ENCODE measurements at places on chromosomes 3 and 15.

DNA sequence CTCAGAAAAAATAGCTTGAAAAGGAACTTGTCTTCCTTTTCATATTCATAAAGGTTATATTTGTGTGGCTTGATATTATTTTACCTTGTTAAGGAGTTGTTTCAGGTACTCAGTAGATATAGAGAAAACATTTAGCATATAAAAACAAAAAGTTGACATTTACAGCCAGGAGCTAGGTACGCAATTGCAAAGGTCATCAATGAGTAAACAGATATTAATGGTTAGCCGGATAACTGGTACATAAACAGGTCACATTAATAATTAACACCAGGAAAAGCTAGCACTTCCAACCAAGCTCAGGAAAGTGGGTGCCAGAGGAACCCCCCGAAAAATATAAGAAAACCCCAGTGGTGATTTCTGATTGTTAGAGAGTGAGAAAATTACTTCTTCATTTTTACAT is 146.6 kb upstream of the NR2F2 start:
- peaks cover 21% of the 10 kb centered on the region for H3K4me1 ChIP-seq
- H3K4me3 ChIP-seq, result no peak overlapping the region
- H3K27me3 ChIP-seq, result no peaks in the 10 kb centered on the region
- H3K36me3 ChIP-seq, result no peaks in the 10 kb centered on the region

DNA sequence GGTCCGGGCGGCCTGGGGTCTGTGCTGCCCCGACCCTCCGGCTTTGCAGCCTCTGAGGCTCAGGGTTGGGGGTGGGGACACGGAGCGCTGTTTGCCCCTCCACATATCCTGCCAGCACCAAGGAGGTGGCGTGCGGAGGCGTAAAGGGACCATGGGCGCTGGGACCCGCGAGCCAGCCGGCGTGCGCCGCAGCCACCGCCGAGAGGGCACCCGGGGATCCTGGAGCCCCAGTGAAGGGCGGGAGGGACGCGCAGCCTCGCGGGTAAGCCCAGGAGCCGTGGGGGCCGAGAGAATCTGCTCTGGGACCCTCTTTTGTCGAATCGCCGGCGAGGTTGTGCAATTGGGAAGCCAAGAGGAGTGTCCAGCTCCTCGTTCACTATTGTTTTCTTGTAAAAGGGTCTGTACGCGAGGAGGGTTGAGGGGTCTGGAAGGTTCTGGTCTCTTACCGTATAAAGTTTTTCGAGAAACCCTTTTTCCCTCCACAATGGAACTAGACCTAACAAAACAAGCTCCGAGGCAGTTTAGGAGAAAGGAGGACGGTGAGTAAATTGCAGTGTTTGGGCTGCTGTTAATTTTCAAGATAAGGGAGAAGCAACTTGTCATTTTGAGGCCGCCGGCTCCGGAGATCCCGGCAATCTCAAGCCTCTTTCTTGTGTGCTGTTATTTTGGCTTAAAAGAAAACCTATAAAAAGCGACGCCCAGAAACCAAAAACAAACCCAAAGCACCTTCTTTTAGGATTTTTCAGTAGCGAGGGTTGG is 29.9 kb upstream of the ST3GAL6 start:
- H3K27me3 ChIP-seq, result no peaks in the 10 kb centered on the region
- H3K36me3 ChIP-seq, result no peaks in the 10 kb centered on the region
- peaks cover 8% of the 10 kb centered on the region for H3K4me1 ChIP-seq

DNA sequence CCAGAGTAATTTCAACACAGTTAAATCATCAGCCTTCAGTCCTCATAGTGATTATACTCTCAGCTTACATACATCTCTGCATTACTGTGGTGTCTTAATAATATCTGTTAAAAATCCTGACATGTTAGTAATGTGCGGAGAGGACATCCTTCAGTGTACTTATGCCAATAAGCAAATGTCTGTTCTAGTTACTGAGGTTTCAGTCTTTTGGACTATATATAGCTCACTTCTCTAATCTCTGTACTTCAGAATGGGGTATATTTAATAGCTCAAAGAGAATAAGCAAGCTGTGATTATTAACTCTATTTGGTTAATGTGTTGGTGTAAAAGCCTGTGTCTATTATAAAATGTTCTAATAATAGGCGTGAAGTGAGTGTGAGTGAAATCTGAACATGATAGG is 28.9 kb upstream of the OSTN start:
- no peaks in the 10 kb centered on the region for H3K4me1 ChIP-seq
- no peak overlapping the region for H3K4me3 ChIP-seq
- H3K36me3 ChIP-seq, result no peaks in the 10 kb centered on the region
- no peaks in the 10 kb centered on the region for H3K27me3 ChIP-seq

DNA sequence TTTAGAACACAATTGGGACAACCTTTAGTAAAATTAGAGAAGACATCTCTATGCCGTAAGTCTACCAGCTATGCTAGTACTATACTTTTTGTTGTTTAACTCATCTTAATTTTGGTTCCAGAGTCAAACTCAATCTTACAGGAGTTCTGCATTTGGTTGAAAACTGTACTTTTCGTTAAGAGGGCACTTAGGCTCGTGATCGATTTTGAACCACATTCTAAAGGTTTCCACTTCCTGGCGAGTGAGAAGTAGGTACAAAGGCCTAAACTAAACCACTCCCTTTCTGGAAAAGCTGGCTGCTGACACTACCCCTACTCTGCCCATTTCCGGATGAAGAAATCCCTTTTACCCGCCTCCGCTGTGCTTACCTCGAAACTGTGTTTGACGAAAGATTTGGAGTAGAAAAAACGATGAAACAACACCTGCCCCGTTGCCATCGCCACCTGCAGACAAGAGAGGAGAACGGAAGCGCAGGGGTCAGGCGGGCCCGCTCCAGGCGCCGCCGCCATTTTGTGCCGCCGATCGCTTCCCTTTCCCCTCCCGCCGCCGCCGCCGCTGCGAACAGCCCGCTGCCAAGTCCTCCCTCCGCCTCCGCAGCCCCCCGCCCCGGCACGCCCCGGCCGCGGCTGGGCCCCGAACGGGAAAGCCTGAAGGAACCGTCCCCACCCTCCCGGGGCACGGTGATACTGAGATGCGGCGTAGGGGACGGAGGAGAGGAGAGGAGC is 748 bp downstream of the CCNL1 start:
- peak overlapping the region; percentile 100 for H3K27ac ChIP-seq
- DNase-seq, result peak; percentile 85
- peak overlapping the region; percentile 99 for H3K4me3 ChIP-seq
- H3K27me3 ChIP-seq, result no peaks in the 10 kb centered on the region

Measured in hepatocyte (in vitro differentiated cells).